ENCODE measurements at places on chromosomes 11 and 22.

GRCh38 chr11:78397398-78397797 is 20.2 kb downstream of the GAB2 start:
- no peak for DNase-seq

GRCh38 chr11:73154178-73154577 is 12.1 kb upstream of the FCHSD2 start:
- DNase-seq, result no peak

GRCh38 chr11:12321217-12321937 is 56.0 kb upstream of the PARVA start:
- no peak for DNase-seq

GRCh38 chr11:122365610-122366360 is 249.8 kb upstream of the BLID start:
- DNase-seq, result no peak

GRCh38 chr22:37371491-37371890 is 55.8 kb downstream of the ELFN2 start:
- DNase-seq, result no peak

- DNase-seq, result no peak
These were observed 6.0 kb upstream of the TMEM123 start for GRCh38 chr11:102458548-102458947.

DNA sequence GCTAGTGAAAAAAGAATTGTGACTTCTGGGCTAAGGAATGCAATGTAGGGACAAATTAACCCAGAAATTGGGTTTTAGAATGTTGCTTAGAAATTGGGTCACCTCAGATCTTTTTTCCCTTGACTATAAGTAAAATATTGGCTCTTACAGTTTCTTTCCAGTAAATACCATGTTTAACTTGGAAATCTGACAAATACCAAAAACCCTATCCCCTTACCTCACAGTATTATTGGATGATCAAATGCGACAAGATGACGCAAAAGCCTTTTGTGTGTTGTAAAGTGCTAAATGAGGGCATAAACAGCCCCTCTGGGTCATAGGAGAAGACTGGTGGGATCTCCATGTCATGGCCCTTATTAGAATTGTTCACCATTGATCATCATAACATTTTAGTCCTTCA is 6.1 kb upstream of the UPB1 start:
- DNase-seq, result no peak

DNA sequence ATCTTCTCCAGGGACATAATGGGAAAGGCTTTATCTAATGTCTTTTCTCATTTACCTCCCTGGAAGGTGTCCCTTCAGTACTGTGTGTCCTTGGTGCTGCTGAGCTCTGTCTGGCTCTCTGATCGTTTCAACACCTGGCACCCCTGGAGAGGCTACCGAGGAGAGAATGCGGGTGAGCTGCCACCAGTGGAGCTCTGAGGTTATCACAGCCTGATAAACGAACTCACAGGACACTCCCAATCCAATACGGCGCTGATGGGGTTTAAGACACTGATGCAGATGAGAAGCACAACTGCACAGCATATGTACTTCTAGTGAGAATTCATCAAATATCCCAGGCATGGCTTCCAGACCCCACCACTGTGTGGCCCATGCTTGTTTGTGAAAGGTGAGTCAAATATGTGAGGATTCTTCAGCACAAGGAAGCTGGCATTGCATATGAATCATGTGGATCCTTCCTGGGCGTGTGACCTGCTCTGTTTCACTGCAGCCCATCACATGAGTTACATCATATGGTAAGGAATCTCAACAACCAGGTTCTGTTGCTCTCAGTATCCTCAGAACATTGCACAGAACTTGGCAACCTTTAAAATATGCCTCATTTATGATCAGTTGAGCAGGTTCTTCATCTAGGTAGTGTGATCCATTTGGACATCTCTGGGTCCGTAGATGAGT is 34.8 kb upstream of the VWA5A start:
- no peak for DNase-seq

- DNase-seq, result peak; percentile 48
These were observed 13.6 kb upstream of the NUP160 start for GRCh38 chr11:47861728-47862127.

DNA sequence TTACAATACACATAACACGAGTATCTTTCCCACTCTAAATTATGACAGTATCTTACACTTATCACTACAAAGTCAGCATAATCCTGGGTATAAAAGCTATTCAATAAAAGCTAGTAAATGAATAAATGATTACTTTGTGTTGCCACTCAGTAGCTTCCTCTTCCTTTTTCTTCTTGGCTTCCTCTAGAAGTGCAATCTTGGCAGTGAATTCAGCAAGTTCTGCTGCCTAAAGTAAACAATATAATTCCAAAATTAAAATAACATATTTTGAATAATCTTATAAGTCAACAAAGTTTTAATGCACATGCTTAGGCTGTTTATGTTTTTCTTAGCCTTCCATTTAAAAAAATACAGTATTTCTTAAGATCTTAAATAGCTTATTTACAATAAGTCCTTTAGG is 60.4 kb downstream of the RDX start:
- no peak for DNase-seq

DNA sequence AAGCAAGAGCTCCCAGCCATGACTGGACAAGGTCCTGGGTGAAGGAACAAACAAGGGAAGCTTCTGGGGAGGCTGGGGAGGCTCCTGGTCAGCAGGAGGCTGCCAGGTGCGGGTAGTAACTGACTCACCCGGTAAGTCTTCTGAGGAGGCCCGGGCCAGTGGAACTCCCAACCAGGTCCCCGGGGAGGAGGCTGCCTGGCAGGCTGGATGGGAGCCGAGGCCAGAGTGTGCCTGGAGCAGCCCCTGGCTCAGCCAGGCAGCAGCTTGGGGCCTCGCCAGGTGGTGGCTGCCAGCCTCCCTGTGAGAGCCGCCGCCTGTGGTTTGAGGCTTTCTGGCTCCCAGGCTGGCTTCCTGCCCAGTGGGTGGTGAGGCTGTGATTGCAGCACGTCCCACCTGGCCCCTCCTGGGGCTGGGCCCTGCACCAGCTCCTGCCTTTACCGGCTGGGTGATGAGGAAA is 46.2 kb downstream of the IGF2 start:
- no peak for DNase-seq

- peak; percentile 51 for DNase-seq
These were observed 10.1 kb downstream of the CHST1 start for GRCh38 chr11:45655347-45655756.

- no peak for DNase-seq
These were observed 15.9 kb upstream of the MUC6 start for GRCh38 chr11:1052133-1053011.

GRCh38 chr11:77410076-77410827 is 63.6 kb downstream of the PAK1 start:
- DNase-seq, result no peak

DNA sequence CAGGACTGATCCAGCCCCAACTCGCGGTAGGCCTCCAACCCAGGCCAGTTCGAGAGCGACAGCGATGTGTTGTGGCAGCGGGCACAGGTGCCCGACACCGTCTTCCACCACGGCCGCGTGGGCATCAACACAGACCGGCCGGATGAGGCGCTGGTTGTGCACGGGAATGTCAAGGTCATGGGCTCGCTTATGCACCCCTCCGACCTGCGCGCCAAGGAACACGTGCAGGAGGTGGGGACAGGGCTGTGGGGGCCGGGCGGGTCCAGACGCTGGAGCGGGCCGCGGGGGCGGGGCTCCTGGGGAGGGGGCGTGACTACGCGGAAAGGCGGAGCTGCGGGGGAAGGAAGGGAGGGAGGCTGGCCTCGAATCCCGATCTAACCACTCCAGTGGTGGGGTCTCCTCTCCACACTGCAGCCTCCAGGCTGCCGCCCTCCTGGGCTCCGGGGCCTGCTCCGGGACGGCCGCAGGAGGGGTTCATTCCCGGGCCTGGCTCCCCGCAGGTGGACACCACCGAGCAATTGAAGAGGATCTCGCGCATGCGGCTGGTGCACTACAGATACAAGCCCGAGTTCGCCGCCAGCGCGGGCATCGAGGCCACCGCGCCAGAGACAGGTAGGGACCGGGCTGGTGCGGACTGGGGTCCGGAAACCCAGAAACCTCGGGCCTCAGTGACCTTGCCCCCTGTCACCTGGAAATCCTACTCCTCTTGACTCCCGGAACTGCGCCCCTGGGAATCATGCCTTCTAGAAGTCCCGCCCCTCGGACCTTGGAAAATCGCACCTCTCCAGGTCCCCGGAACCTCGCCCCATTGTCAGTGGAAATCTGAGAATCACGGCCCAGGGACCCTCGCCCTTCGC is 14.9 kb downstream of the TMEM258 start:
- no peak for DNase-seq

- no peak for DNase-seq
These were observed 27.5 kb upstream of the FBXO3 start for GRCh38 chr11:33801821-33802193.

DNA sequence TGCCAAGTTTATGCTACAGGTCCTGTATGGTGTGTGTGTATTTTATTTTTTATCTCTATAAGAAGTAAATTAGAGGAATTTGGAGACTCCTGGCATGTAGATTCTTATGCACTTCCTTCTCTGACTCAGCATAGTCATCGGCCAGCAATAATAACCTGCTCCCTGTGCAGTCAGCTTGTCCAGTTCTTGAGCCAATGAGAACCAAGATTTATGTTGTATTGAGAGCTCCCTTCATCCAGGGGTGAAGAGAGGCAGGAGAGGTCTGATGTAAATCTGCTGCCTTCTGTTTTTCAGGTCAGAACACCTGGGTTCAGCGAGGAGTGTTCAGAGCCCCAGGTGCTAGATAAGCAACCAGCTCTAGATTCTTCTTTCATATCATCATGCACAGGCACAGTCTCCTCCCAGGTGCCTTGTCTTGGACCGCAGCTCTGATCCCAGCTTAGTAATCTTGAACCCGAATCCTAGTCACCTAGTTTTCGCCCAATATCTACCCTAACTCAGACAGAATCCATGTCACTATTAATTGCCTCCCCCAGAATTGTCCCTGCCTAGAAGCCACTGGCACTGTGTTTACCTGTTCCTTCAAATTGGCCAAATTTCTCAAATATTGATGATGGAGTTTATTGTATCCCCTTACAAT is 328.2 kb upstream of the NCAM1 start:
- DNase-seq, result no peak

- DNase-seq, result peak; percentile 51
These were observed 133.7 kb downstream of the SNX19 start for GRCh38 chr11:130782361-130783222.

- no peak for DNase-seq
These were observed 84.7 kb downstream of the BTBD10 start for GRCh38 chr11:13378316-13378715.

- DNase-seq, result no peak
These were observed 32.0 kb downstream of the PDE2A start for GRCh38 chr11:72642043-72642883.

DNA sequence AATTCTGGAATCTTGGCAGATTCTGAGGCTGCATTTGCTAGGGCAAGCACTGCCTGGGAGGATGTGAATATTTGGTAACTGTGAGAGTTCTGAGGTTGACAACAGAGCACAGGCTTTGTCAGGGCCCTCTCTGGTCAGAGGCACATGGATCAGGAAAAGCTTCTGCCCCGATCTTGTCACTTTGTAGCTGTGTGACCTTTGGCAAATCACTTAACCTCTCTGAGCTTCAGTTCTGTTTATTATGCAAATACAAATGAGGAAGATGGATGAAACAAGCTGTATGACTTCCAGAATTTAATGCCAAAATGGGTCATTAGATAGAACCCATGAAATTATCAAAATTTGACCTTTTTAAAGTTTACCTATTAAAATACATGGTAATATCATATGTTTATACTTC is 94.9 kb downstream of the SEZ6L start:
- no peak for DNase-seq

DNA sequence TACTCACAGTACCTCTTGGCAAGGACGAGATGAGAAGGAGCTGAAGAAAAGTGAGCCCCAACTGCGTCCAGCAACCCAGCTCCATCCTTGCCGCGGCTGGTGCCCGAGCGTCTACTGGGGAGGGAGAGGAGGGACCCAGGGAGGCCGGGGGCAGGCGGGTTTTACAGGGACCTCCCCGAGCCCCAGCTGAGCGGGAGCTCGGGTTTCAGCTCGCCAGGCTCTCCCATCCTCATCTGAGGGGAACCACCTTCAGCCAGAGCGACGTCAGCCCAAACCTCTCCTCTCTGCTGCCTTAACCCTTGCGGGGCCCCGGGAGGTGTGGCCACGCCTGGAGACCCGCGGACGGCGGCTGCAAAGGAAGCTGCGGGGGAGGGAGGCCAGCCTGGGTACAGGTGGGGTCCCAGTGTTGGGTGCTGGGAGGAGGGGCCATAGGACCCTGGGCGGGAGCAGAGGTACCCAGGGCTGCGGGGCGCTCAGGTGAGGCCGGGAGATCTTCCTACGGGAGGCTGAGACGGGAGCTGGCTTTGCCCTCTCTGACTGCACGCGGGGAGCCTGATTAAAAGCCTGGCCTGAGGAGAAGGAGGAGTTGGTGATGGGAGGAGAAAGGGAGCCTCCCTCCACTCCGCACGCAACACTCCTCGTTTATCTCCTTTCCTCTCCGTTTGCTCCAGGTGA is at the start of gene PAMR1:
Gene PAMR1 (minus strand): TSS at position 116 of the 675 bp plus-strand sequence. CDS start 31 bp downstream, at position 85.
- peak; percentile 74 for DNase-seq

DNA sequence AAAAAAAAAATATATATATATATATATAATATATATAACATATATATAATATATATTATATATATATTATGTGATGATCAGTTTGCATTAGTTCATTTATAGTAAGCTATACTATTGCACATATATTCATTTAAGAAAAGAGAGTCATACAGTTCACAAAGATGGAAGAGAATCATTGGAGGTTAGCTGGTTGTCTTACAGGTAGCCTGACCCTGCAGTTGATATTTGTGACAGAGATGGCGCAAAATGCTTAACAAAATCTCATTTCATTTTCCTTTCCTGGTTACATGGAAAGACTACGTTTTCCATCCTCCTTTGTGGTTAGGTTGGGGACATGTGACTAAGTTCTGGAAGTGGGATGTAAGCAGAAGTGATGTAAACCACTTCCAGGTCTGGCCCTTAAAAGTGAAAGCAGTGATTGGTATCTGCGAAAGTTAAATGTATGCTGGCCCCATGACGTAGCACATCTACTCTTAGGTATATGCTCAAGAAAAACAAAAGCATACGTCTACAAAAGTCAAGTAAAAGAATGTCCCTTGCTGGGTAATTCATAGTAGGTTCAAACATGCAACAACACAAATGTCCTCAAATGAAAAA is 7.2 kb upstream of the TMEM135 start:
- DNase-seq, result no peak

GRCh38 chr11:56750190-56750589 is 1.7 kb upstream of the OR9G4 start:
- no peak for DNase-seq

GRCh38 chr11:60847281-60847680 is 5.4 kb downstream of the CCDC86 start:
- no peak for DNase-seq

GRCh38 chr22:37681556-37682049 is 4.5 kb upstream of the NOL12 start:
- peak; percentile 75 for DNase-seq
